ENCODE measurements at places on chromosomes 7 and 10.

- peak; percentile 73 for DNase-seq
Measured at GRCh38 chr10:113475381-113475807, 77.5 kb upstream of the HABP2 start.

GRCh38 chr7:87507446-87507845 lies 32.0 kb upstream of the ABCB4 start:
- DNase-seq, result no peak

DNA sequence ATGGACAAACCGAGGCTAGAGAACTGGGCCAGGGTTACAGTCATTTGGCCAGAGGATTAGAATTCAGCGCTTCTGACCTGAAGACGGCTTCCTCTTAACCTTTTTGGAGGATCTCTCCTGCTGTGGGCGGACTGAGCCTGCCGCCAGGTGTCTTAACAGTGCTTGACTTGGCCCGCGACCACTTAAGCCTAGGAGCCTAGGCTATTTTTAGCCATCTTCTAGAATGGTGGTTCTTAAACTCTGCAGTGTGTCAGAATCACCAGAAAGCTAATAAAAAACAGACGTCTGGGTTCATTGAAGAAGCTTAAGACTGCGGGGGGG lies 722 bp downstream of the MDH2 start:
- no peak for DNase-seq

GRCh38 chr7:130492523-130493274 lies 814 bp downstream of the MEST start:
- DNase-seq, result peak; percentile 11

DNA sequence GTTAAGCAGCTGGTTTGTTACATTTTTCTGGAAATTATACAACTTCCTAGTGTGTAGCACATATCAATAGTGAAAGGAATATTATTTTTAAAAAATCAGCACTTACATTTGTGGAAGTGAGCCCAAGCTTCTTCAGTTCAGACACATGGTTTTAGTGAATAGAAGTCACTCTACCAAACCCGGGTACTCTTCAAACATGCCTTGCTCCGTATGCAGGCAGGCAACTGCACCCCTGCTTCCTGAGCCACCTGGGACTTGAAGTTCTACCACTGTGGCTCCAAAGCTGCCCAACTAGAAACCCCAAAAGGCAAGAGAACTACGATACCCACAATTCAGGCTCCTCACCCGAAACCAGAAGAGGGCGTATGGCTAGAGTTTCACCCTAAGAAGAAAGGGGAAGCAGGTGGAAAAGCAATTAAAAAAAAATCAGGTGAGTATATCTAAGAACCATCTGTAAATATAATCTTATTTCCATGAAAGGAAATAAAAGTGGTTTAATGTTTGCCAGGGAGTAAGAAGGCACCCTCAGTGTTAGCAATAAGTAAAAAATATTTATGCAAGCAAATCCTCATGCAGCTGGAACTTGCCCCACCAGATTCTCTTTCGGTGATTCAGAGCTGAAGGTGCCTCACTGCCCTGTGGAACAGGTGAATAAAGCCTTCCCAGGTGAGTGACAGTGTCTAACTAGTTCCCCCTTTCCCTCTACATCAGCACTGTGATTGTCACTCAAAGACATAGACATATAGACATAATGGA lies at the start of gene MACC1:
TSS of gene MACC1 (minus strand) at position 192 of the 756 bp plus-strand sequence. CDS start 55,522 bp downstream, outside the sequence.
- DNase-seq, result no peak

- DNase-seq, result no peak
Measured at GRCh38 chr7:23594879-23595604, 2.1 kb upstream of the CCDC126 start.

DNA sequence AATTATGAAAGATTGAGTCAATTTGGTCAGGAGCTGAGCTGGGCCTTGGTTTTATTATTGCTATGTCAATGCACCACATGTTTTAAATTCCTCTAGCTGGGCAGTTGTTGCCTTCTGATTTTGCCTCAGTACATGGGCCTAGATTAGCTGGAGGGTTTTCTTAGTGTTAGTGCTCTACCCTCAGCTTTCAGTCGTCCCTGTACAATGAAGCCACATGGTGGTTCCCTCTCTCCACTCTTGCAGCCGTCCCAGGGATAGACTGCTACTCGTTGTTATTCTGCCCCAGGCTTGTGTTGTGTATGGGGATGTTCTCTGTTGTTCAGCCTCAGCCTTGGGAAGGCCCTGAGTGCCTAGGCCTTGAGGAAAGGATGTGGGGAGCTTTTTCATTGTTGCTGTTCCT lies 37.0 kb downstream of the NHLRC2 start:
- peak; percentile 14 for DNase-seq

DNA sequence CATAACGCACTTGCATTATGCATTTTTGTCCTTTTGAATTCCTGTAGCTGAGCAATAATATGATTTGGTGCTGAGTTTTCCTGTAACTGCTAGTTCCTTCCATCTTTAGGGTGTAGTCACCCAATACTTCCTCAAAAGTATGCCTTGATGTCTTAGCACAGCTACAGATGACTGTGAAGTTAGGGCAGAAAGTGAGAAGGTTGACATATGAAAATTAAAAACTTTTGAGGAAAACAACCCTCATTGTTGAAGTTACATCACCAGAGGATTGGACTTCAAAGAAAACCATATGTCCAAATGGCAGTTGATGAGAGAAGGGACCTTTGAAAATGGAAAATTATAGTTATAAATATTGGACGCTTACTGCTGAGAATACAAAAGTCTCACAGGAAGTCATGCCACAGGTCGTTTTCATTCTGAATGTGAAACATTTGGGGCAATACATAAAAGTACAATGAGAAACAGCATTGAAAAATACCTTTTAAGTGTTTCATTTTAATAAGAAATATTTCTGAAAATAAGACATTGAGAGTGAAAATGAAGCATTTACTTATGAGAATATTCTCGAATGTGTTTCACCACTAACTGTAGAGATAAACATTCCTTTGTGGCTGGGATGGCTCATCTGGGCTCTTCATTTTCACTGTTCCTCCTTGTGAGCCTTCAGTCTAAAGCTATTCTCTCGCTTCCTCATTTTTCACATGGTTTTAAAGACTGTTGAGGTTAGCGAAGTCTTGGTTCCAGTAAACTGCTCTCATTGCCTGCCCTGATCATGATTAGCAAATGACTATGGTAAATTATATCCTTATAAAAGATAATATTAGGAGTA lies 61.4 kb upstream of the NME8 start:
- DNase-seq, result no peak
